ENCODE measurements at places on chromosomes 7 and 10.
A peak's percentile ranks its signal among the peaks of the same experiment; 100 is the strongest.

- DNase-seq, result no peak
Observed at GRCh38 chr7:151665368-151665767, 145.7 kb upstream of the RHEB start.

DNA sequence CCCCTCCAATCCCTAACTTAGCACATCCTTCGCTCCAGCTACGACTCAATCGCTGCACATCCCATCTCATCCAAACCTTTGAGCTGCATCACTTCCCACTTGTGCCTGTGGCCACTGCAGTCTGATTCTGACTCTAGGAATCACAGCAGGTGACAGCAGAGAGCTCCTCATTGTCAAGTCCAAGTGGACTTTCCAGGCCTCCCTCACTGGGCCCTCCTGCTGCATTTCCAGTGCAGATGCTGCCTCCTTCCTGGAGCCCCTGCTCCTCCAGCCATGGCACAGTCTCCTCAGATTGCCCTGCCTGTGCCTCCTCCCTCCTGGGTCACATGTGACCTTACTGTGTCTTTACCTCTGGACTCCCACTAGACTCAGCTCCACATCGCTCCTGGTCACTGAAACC is 157.3 kb downstream of the USP6NL start:
- no peak for DNase-seq

DNA sequence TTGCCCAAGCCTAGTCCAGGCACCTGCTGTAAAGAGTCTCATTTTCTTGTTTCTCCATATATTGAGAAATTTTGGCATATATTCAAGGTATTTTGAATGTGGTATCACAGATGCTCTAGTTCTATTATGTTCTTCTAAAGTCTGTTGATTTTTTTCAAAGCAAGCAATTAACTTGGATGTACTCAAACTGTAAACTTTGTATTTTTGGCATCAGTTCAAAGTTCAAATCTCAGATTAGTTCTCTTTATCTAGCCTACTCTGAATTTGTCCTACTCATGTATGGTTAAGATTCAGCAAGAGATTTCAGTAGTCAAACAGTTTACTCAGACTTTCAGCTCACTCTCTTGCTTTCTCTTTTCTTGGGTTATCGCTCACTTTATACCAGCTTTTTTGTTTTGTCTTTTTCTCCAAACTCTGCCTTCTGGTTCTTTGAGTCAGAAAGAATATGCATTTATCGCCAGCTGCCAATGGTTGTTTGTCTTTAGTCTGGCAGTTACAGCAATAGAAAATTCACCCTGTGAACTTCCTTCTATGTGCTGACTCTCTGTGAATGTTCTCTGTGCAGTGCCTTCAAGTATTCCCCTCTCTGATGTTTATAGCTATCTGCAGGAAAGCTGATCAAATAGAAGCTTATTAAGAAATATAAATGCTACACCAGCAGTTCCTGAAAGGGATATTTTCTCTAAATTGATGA is 56.0 kb downstream of the ANKRD7 start:
- no peak for DNase-seq

GRCh38 chr10:24526085-24526649 is 197.5 kb downstream of the ARHGAP21 start:
- no peak for DNase-seq

DNA sequence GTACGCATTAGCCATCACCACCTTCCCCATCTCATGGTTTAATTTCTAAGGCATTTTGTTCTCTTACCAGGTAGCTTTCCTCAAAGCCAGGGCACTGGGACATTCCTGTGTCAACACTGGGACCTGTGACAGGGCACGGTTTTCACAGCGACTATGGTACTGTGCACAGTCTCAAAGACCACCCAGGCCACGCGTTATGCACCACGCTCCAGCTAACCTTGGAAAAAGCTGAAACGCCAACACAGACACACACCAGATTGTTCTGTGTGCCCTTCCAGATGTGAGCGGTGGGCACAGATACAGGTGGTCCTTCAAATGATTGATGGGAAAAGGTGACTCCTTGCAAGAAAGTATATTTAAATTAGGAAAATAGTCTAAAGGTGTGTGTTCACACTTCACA is 337.3 kb downstream of the WDR37 start:
- peak; percentile 7 for DNase-seq

DNA sequence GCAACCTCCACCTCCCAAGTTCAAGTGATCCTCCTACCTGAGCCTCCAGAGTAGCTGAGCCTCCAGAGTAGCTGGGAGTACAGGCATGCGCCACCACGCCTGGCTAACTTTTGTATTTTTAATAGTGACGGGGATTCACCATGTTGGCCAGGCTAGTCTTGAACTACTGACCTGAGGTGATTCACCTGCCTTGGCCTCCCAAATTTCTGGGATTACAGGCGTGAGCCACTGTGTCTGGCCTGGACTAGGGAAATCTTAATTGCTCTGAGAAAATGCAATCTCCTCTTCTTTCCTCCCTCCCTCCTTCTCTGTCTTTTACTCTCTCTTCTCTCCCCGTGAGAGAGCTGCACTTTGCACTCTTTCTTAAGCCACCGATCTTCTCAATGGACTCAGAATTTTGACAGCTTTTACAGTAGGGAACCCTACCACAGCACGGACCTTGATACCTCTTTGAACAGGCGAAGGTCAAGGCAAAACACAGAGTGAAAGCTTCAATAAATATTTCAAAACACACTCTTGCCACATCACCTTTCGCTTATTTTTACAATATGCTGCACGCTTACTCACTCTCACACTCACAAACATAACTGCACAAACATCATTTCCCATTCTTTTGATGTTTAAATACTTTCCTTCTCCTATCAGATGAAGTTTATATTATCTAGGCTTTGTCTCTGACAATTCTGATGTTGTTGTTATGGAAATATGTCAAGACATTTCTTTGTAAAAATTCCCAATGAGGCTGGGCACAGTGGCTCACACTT is 173.4 kb upstream of the NRP1 start:
- DNase-seq, result no peak

DNA sequence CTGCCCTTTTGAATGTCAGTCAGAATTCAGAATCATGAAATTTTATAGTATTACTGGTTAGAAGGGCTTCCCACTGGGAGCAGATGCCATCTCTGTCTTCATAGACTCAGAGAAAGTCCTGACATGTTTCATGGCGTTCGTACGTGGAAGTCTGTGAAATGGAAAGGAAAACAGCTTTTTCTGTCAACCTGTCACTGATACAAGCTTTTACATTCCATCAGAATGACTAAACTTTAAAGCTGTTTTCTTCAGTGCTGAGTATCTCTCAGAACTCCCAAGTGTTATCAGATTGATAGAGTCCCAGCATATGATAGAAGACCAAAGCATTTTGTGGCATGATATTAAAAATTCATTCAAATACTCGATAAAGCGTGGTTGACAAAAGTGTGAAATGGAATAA is 726.7 kb upstream of the GALNT17 start:
- no peak for DNase-seq

GRCh38 chr10:75070961-75071428 is 40.5 kb upstream of the SAMD8 start:
- DNase-seq, result no peak

DNA sequence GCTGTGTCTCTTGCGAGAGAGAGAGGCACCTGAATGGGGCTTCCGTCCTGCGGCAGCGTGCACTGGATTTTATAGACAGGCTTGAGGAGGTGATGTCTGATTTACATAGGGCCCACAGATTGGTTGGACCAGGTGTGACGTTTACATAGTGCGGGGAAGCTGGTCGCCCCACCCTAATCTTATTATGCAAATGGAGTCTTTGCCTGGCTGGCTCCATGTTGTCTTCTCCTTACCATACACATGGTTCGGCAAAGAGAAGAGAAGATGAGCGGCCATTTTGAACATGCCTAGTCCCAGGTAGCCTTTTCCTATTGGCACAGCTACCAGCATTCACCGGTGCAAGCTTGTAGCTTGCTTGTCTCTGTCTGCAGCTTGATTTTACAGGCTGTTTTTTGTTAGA is 238.5 kb upstream of the GALNT17 start:
- no peak for DNase-seq

DNA sequence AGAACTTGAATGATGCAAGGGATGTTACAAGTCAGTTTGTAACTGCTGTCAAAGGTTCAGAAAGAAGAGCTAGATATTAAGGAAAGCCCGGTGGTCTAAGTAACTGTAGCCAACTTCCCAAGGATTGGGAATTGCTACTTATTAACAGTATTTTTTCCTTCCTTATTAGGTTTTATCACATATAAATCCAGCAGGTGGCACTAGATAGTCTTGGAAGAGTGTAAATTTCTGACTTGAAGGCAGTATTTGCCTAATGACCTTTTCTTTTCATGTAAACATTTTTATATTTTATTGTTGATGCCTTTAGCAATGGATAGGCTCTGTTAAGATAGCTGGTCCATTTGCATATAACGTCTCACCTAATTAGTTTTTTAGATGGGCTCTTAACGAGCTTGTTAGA is 51.2 kb downstream of the ANLN start:
- DNase-seq, result no peak

- DNase-seq, result no peak
Observed at GRCh38 chr7:30931161-30931928, 19.7 kb downstream of the AQP1 start.

DNA sequence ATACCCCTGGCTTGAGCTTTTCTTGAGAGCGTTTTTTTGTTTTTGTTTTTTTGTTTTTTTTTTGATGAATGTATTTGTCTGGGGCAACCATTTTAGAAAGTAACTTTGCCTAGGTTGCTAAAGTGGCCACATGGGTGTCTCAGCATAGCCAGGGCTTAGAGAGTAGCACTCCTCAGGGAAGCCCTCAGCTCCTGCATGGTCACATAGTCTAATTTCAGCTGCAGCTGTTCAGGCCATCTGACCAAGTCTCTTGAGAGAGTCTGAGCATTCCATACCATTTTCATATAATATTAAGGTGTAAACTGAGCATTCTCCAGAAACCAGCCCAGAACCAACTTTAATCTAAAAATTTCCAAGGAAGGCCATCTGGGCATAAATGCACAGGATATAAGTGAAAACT is 186.4 kb downstream of the NPSR1 start:
- no peak for DNase-seq

- DNase-seq, result no peak
Observed at GRCh38 chr10:117492504-117492903, 50.0 kb upstream of the EMX2 start.

GRCh38 chr7:3558400-3558799 is 257.3 kb downstream of the SDK1 start:
- DNase-seq, result no peak

- no peak for DNase-seq
Observed at GRCh38 chr10:43190775-43191174, 52.5 kb downstream of the CSGALNACT2 start.

DNA sequence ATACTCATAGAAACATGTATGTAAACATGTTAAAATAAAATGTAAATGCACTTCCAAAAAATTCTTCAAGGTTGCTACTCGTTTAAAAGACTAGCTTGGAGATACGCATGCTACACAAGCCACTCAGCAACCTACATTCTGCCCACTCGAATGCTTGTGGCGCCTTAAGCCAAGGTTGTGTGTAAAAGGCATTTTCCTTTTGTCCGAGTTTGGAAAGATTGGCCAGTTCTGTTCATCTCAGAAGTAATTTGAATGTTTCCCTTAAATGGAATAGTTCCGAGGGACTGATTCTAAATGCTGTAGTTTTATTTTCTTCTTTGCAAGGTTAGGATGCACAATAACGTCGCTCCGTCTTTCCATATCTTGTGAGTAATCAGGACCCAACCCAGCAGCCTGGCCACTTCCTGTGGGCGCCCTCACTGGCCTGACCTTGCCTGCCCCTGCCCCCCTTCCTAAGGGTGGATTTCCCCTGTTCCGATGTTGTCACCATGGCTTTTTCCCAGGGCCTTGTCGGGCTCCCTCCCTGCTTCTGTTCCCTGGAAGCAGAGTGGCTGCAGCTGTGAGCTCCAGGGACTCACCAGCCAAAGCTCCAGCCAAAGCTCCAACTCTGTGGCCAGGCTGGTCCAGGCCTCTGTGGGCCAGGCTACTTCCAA is 70.6 kb downstream of the PTPRE start:
- no peak for DNase-seq

- DNase-seq, result no peak
Observed at GRCh38 chr10:77603534-77603927, 34.1 kb downstream of the KCNMA1 start.

DNA sequence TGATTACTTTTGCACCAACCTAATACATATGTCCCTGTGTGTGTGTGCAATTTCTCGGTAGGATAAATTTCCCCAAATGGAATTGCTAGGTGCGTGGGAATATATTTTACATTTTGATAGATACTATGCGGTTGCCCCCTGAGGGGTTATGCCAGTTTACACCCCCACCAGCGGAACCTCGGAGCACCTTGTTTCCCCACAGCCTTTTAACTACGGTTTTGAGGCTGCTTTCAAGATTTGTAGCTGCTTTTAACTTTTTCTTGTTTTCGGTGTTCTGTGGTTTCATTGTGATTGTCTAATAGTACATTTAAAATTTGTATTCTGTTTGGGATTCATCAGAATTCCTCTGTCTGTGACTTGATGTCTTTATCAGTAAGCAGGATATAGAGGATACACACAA is 22.0 kb downstream of the PROSER2 start:
- DNase-seq, result no peak

DNA sequence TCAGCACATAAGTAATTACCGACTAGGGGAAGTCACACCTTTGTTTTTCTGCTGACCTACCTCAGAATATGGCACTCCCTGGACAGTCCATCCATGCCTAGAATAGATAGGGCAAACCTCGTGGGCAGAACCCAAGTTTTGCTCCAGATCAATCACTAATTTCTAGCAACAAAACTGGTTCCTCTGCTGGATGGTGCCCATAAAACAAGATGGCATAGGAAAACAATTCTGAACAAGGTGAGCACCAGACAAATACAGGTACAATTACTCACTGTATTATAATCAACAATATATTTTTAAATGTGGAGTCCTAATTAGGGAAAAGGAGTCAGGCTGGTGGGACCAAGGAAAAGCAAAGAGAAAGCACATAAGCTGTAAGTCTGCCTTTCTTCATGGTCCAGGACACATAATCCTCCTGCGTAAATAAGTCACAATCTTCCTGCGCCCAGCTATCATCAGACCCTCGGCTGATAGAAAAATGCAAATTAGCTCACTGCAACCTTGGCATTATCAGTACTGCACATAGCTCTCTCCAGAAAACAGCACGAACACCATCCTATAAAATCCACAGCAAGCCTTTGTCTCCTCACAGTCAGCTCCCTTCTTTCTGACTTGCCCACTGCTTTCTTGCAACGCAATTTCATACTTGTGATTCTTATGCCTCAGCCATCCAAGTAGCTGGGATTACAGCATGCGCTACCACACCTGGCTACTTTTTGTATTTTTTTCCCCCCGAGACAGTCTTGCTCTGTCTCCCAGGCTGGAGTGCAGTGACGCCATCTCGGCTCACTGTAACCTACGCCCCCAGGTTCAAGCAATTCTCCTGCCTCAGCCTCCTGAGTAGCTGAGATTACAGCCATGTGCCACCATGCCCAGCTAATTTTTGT is 15.1 kb downstream of the URGCP start:
- no peak for DNase-seq

DNA sequence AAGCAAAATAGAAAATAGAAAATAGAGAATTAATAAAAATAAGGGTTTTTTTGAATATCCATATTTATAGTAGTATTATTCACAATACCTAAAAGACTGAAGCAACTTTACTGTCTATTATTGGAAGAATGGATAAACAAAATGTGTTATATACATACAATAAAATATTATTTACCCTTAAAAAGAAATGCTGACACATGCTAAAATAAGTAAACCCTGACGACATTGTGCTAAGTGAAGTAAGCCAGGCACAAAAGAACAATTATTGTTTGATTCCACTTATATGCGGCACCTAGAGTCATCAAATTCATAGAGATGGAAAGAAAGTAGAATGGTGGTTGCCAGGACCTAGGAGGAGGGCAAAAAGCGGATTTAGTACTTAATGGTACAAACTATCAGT is 39.0 kb downstream of the LRRC17 start:
- DNase-seq, result no peak

All from stimulated activated CD4-positive, alpha-beta T cell treated with anti-CD3 and anti-CD28 coated beads, Interleukin-2, amount 100 ng/mL, for 24 hours (primary cell).